AG08396 (cell line): ENCODE measurements at places on chromosomes 1 and 21.

DNA sequence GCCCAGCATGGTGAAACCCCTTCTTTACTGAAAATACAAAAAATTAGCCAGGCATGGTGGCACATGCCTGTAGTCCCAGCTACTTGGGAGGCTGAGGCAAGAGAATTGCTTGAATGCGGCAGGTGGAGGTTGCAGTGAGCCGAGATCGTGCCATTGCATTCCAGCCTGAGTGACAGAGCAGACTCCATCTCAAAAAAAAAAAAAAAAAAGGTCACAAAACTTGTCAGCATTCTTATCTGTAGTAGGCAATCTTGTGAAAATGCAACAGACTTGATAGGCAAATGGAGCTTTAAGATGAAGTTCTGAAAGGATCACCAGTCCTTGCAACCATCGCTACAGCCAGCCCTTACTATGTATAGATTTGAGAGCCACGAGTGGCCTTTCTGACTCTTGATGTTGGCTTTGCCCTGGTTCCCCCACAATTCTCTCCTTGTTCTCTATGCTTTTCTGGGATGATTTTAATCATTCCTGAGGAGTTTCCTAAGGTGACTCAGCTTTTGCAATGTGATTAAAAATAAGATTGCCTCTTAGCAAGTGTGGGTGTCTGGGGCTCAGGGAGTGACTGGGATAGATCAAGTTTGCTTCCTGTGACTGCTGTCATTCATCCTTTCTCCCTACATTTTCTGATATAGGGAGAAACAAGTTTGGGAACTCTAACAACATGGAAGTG lies 7.1 kb upstream of the MAP1LC3C start:
- no peak for DNase-seq

DNA sequence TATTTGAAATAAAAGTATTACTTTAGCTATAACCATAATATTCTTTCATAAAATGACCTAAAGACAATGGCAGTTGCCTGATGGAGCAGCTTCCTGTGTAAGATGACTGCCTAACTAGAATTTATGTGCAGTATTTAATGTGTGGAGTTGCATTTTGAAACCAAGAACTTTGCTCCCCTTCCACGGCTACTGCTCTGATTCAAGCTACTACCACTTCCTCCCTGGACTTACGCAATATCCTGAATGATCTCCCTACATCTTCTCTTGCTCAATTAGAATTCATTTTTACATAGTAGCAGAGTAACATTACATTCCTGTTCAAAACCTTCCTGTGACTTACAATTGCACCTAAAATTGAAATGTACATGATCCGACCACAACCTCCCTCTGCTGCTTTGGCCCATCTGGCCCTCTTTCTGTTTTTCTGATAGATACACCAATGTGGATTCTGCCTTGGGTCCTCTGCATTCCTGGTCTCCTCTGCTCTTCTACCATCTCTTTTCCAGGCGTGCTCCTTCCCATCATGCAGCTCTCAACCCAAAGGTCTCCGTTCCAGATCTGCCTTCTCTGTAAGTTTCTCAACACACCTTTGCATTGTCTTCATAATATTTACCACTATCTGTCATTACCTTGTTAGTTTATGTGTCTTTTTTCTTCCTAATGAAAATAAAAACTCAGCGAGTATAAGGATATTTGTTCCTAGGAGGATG lies 47.4 kb upstream of the USP25 start:
- DNase-seq = peak; percentile 10

DNA sequence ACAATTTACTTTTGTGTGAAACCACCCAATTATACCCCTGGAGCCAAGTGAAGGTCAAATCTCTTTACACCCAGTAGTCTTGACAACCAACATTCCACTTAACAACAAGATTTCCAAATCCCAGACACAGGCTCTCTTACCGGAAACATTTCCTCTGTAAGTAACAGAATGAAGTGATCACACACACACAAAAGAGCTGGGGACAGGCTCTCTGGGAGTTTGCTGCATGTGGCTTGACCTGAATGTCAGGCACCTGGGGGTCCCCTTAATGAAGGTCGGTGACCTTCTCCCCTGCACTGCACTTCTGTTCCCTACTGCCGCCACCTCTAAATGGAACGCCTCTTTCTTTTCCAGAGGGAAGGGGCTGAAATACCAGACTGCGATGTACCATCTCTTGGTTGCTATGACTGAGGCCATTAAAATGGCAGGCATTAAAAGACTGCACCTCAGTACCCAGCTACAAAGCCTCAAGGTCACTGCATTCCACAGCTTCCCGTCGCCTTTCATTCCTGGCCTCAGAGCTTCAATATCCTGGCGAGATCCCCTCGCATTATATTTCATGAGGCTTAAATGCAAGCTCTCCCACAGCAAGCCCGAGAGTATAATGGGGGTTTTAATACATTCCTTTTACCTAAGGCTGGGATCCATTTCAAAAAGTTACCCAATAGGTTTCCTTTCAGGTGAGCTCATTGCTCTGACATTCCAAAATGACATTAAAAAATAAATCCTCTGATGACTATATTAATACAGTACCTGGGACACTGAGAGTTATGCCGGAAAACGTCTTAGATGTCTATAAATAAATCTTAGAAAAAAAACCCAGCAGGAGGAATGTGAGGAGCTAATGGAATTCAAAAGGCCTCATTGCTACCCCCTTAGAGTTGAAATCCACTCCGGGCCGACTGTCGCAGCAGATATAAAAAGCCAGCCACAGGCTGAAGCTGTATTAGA lies 90.9 kb upstream of the DIRAS3 start:
- peak; percentile 20 for DNase-seq

GRCh38 chr1:85502171-85502570 lies 37.2 kb upstream of the DDAH1 start:
- peak; percentile 32 for DNase-seq

- DNase-seq = no peak
Observed at GRCh38 chr1:9363061-9363471, 70.4 kb downstream of the SPSB1 start.

- DNase-seq = no peak
Observed at GRCh38 chr1:11924334-11925195, 1.7 kb downstream of the KIAA2013 start.

DNA sequence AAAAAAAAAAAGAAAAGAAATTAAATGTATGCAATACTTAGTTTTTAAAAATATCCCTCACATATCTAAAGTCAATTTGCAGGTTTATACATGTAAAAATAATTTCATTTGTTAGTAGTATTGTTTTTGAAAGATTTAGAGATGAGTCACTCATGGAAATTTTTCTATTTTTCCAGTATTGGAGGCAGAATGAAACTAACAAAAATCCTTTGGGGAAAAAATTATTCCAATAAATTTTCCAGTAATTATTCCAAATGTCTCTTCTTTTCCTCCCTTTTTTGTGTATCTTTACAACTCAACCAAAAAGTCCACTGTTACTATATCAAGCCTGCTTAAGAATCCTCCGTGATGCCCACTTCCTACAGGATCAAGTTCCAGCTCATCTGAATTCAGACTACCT lies 29.9 kb downstream of the MPZL1 start:
- no peak for DNase-seq

DNA sequence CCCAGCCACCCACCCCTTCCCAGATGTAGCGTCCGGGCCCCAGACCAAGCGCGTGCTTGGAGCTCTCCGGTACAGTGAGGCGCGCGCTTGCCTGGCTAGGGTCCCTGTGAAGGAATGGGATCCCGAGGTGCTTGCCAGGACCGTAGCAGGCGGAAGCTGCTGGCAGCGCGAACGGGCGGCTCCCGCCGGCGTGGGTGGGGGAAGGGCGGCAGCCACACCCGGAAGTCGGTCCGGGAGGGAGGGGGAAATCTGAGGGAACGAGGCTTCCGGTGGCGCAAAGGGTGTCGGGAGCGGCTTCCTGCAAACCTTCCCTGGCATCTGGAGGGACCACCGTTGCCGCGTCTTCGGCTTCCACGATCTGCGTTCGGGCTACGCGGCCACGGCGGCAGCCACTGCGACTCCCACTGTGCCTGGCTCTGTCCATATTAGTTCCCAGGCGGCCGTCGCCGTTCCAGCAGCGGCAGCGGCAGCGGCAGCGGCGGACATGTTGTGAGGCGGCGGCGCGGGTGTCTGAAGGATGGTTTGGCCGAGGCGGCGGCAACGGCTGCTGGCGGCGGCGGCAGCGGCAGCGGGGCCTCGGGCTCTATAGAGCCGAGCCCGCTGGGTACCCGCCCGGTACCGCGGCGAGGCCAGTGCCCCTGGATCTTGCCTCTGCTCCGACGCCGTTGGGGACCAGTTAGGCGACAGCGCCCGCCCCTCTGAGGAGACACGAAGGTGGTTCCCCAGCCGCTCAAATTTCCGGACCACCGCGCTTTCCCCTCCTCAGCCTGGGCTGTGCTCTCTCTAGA lies at the start of gene DR1:
Gene DR1 (plus strand): TSS at position 275 of the 788 bp plus-strand sequence. CDS start 739 bp downstream, outside the sequence.
- peak; percentile 96 for DNase-seq

DNA sequence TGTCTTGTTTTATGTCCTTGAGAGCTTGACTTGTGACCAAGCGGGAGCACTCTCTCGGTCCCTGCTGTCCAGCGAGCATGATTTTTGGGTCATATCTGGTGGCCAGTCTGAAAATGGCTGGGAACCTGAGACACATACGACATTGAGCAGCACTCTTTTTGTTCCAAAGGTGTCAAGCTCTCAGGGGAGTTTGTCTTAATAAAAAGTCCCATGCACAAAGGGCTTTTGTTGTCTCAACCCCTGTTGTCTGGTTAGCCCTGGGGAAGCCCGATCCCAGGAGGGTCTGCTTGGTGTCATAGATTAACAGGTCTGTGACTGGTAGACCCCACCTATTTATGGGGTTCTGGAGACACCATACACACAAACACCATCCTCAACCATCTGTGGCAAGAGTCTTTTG lies 57.8 kb upstream of the KLHDC7A start:
- no peak for DNase-seq

DNA sequence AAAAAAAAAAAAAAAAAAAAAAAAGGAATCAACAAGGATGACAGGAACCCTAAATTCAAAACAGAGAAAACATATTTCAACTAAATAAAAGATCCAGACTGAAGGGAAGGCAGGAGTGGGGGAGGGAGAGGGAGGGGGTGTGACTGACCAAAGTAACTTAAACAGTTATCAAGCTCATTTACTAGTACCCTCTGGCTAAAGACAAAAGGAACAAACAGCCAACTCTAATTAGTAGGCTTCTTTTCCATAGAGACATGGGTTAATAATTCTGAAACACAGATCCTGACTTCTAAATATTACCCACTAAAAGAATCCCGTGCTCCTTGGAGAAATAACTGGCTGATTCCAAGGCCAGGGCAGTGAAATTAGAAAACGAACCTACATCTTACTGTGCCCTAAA lies 23.8 kb downstream of the USP48 start:
- no peak for DNase-seq

DNA sequence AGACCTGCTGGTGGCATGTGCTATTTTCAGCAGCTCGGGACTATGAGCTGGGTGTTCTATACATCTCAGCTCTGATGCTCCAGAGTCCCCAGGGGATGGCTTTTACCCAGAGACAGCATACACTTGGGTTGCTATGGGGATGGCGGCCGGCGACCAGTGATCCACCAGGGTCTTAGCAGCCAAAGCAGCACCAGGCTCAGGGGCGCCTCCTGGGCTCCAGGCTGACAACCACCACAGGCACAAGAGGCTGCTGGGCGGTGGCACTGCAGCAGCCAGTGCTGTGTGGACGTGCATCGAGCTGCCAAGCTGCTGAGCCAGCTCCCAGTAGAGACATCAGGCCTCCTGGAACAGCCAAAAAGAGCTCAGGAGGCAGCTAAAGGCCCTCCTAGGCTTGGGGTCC lies 37.6 kb upstream of the CLSTN1 start:
- no peak for DNase-seq

DNA sequence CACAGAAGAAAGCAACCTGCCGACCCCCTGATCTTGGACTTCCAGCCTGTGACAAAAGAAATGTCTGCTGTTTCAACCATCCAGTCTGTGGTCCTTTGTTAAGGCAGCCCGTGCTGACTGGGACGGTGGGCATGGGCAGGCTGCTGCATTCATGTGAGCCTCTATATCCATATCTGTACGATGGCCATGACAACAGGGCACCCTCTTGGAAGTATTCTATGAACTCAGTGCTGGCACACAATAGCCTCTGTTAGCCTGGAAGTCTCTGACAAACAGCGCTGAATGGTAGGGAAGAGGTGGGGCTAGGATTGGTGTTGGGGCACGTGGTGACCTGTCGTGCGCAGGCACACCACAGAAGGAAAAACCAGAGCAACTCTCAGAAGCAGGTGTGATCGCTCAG lies 30.4 kb downstream of the SPATA21 start:
- DNase-seq = no peak

DNA sequence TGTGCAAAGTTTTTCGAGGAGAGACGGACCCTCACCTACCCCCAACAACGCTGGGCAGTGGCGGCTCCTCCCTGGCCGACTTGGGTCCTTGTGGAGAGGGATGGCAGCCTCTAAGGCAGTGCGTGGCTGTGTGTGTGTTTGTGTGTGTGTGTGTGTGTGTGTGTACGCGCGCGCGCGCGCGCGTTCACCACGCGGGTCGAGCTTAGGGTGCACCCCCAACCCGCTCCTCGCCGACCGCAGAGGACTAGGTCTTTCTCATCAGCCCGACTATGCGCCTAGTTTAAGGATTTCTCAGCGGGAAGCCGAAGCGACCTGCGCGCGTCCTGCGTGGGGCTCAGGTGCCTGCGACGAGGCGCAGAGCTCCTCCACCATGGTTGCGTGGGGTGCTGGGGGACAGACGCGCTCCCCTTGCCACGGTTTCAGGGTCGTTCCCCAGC lies 940 bp downstream of the SOX13 start:
- no peak for DNase-seq

- no peak for DNase-seq
Observed at GRCh38 chr1:68814067-68814466, 317.2 kb upstream of the DEPDC1 start.

- no peak for DNase-seq
Observed at GRCh38 chr1:31249854-31250253, 10.2 kb upstream of the NKAIN1 start.

DNA sequence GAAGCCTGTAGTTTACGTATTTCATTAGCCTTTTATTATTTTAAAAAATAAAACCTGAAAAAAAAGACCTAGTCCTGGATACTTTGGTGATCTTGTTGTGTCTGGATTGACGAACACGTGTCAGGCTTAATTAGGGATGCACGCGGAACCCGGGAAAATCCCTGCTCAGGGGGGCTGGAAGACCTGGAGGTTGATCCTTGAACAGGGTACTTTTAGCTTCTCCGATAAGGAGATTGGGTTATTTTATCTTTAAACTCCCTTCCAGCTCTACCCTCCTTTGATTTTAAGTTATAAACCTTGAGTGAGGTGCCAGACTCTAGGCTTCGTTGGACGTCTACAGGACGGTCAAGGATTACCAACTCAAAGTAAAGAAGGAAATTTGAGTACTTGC lies 552 bp upstream of the ZNF691 start:
- DNase-seq = no peak

- no peak for DNase-seq
Observed at GRCh38 chr1:1775327-1776226, 2.7 kb downstream of the NADK start.

DNA sequence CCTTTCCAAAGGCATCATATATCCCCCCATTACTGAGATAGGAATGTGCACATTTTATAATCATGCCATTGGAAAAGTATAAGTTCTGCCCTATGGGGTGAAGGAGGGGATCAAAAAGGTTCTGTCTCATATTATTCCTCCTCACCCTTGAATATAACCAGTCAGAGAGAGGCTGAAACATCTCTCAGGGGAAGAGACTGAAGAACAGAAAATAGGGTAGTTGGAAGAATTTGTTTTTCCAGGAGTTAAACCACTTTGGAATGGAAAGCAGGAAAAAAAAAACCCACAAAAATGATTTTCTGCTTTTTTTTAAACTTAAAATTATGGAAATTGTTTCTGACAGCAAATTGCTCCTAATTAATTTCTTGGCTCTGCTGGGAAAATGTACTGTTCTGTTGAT lies 52.8 kb upstream of the BEND5 start:
- DNase-seq = no peak

- no peak for DNase-seq
Observed at GRCh38 chr1:62905309-62905708, 121.4 kb downstream of the ATG4C start.

GRCh38 chr1:72324451-72324850 lies 42.1 kb upstream of the NEGR1 start:
- no peak for DNase-seq
